ENCODE measurements at places on chromosomes 1 and 21.
A peak's percentile ranks its signal among the peaks of the same experiment; 100 is the strongest.

DNA sequence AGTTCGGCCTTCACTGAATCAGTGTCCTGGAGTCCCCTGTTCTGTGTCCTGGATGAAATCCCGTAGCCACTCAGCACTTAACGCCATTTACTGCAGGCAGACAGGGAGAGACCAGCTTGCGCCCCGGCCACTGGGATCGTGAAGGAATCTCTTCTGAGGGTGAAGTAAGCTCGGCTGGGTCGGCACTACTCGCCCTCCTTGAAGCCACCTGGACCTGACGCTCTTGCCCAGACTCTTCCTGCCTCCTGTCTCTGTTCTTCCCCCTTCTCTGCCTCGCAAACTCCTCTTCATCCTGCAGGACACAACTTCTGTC, 99.9 kb upstream of the ZBTB40 start:
- DNase-seq = no peak

- DNase-seq = no peak
These were observed 431.5 kb upstream of the CHRM3 start for GRCh38 chr1:238954865-238955264.

DNA sequence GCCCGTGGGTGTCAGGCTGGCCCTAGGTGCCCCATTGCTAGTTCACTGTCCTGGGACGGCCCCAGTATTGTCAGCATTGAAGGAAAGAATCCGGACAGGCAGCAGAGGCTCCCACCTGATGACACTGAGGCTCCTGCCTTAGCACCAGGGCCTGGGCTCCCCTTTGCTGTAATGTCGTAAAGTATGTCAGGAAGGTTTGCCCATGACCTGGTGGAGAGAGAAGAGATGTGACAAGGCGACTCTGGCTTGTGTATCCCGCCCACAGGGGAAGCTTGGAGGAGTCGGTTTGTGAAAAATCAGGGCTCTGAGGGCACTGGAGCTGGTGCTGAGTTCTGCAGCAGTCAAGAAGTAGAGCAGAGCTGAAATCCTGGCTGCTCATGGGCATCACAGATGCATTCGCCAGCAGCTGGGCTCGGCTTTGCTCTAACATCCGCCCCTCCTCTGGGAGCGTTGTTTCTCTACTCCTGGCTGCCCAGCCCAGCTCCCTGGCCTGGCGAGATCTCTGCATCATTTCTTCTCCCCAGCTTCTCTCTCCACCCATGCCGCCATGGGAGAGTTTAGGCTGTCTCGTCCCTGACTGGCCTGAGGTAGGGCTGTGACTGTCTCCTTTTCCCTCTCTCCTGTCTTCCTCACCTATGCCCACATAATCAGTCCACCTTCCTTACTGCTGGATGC, 74.1 kb downstream of the ADARB1 start:
- no peak for DNase-seq

DNA sequence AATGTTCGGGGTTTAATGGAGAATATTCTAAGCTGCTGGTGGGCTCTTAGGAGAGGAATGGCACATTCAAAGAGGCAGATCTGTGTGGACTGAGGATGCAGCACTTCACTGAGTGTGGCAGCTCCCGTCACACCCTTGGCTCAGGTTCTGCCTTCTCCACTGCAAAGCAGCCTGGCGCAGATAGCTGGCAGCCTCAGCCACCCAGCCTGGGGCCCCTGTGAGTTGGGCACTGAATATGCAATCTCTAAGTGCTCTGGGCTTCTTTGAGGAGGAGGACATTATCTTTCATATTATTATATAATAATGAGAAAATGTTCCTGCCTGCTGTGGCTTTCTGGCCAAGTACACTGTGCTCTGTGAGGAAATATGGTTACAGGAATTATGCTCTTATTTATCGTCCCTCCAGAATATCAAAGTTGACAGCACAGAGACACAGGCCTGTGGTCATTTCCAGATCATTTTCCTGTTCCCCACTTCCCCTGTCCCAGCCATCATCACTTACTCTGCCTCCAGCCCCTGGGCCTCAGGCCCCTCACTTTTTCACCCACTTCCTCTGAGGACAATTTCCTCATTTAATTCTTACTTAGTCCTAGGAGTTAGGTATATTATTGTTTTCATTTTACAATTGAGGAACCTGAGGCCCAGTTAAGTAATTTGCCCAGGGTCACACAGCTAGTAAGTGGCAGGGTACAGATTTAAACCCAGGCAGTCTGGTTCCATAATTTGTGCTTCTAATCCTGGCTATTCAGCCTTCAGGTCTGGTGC, 53.6 kb downstream of the MAB21L3 start:
- no peak for DNase-seq

DNA sequence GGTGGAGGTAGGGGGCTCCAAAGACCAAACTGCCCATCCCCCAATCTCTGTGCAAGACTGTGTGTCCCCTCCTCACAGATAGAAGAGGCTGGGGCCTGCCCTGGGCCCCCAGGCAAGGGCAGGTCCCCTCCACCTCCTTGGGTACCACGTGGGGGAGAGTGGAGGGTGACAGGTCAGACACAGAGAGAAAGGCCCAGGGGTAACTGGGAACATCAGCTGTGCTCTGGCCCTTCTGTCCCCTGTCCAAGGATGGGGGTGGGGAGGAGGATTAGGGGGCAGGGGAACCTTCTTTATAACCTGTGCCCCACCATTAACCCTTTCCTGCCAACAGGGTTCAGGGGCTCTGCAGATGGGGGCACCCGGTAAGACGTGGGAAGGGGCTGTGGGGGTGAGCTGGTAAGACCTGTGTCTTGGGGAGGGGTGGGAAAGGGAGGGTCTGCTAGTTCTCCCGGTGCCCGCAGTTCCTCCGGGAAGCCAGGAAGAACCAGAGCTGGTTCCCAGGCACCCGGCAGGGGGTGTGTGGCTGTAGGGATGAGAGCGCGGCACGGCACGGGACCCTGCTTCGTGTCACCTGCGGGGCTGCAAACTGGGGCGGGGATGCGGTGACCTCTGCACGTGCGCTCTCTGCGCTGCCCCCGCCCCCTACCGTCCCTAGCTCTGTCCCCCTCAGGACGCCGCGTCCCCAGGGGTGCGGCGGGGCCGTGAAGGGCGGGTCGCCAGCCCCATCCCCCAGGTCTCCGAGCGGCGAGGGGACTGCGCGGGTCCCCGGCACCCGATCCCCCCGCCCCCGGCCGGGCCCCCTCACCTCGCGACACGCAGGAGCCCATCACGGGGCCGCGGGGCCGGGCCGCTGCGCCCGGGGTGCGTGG, 601 bp downstream of the FAM131C start:
- DNase-seq = no peak

DNA sequence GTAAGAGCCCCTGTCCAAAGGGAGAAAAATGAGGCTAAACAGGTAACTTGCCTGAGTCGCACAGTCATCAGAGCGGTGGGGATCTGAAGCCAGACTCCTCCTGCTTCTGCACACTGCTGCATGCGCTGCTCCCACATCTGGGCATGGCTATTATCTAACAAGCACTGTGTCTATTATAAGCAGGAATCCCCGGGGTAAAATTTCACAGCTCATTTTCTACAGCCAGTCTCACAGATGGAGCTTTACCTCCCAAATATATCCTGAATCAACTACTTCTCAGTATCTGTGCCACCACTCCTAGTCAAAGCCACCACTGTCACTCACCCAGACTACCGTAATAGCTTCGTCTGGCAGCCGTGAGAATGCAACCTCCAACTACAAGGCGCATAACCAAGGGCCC, 9.8 kb downstream of the MTOR start:
- no peak for DNase-seq

DNA sequence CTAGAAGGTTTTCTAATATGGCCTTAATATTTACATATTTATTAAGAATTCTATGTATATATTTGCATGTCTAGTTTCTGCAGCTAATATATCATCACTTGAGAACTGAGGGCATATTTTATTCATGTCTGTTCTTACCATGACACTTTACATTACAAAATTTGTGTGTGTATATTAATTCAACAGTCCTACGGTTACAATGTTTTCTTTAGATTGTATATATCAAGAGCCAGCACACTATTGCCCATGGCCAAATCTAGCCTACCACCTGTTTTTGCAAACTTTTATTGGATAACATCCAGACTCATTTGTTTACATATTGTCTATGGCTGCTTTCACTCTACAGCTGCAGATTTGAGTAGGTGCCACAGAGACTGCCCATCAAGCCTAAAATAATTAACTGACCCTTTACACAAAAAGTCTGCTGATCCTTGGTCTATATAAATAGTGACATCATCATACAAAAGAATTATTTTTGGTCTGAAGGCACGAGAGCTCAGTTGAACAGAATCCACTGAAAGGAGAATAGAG, 577.4 kb upstream of the PBX1 start:
- DNase-seq = peak; percentile 93

- DNase-seq = no peak
These were observed 520.4 kb downstream of the RWDD3 start for GRCh38 chr1:95754412-95754811.

- DNase-seq = peak; percentile 89
These were observed 50.5 kb upstream of the PPP2R5A start for GRCh38 chr1:212234431-212235395.

GRCh38 chr21:14519000-14519399, 27.1 kb downstream of the SAMSN1 start:
- no peak for DNase-seq

- DNase-seq = peak; percentile 79
These were observed 111.1 kb downstream of the NAV1 start for GRCh38 chr1:201649761-201650622.

- DNase-seq = no peak
These were observed 37.4 kb downstream of the MAP3K21 start for GRCh38 chr1:233364695-233365539.

DNA sequence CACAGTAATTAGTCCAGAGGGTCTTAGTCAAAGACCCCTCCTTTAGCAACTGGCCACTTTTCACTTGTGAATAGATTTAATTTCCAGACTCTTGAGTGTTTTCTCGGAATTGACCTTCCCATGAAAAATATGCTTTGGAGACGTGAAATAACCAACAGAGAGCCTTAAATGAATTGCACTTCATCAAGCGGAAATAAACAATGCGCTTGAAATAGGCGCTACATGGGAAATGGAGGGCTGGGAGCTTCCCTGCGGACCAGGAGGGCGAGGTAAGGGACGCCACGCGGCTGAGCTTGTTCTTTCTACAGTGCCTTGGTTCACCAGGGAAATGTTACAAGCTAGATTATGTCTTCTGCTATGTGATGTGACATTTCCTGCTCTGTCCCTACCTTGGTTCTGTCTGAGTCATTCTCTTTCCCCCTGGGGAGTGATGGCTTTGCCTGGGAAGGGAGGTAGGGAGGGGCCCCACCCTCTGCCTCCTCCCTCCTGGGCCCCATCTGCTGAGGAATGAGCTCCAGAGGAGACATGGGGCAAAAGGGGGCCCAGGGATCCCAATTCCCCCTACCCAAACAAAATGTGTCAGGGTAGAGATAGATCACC, 619.3 kb downstream of the PTPRU start:
- no peak for DNase-seq

- no peak for DNase-seq
These were observed 67.5 kb downstream of the SYT2 start for GRCh38 chr1:202642619-202643291.

GRCh38 chr1:31651766-31652165, 7.1 kb upstream of the PEF1 start:
- DNase-seq = no peak

GRCh38 chr1:27755865-27756264, 17.2 kb upstream of the STX12 start:
- DNase-seq = no peak

DNA sequence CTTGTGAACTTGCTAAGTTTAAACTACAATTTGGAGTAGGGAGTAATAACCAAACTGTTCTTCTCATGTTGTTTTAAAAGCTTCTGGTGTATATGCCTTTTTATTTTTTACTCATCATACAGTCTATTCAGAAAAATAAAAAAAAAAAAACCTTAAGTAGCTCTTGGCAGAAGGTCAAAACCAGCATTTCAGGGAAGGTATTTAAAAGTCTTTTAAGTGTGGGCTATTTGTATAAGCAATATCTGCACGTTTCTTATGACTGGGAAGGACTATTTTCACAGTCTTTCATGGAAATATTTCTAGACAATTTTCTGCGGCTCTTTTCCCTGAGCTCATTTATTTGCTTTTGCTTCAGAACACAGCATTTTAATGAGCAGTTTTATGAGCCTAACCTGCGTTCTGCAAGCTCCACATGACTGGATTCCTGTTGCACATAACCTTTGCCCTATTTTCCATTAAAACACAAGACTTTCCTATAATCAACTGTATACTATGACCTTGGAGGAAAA, 60.9 kb upstream of the C1orf105 start:
- DNase-seq = peak; percentile 84

DNA sequence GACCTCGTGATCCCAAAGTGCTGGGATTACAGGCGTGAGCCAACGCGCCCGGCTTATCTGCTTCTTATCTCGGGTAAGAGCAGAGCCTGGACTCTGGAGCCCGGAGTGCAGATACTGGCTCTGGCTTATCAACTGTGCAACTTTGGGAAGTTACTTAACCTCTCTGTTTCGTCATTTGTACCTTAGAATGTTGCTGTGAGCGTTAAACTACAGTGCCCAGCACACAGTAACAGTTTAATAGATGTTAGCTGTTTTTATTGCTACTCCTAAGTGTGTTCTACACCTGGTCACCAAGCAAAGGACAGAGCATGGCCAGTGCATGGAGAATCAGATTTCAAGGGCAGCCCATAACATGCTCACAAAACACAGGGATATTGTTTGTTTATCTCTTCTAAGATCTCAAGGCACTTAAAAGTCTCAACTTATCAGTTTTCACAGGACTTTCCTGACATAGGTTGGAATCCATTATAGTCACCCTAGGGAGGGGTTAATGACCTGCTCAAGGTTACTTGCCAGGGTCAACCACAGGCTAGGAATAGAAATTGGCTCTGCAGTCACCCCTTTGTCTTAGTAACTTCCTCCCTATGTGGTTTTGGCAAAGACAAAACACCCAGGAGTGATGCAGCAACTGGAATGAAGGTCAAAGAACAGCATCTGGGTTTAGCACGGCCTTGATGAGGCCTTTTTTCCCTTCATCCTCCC, 22.5 kb upstream of the SRP9 start:
- DNase-seq = peak; percentile 16

- no peak for DNase-seq
These were observed 2.9 kb upstream of the HTR6 start for GRCh38 chr1:19661721-19662228.

DNA sequence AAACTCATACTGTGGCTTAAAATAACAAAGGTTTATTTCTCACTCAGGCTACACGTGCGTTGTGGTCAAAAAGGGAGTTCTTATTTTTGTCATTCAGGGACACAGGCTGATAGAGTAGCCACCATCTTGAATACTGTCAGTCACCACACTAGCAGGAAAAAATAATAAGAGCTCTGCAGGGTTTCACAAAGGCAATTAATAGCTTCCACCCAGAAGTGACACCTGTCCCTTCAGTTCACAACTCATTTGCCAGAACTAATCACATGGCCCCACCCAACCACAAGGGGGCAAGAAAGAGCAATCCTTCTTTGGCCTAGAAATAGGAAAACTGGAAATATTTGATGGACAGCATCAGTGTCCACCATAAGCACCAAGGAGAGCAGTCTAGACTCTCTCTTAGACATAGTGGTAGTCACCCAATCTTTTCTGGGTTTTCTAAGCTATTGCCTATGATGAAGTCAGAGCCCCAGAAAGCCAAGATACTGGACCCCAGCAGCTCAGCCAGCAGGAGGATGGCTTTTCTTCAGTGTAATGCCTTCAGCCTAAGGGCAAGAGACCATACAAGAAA, 8.2 kb downstream of the HAPLN2 start:
- peak; percentile 25 for DNase-seq
